ENCODE measurements at places on chromosomes 12 and 14.

DNA sequence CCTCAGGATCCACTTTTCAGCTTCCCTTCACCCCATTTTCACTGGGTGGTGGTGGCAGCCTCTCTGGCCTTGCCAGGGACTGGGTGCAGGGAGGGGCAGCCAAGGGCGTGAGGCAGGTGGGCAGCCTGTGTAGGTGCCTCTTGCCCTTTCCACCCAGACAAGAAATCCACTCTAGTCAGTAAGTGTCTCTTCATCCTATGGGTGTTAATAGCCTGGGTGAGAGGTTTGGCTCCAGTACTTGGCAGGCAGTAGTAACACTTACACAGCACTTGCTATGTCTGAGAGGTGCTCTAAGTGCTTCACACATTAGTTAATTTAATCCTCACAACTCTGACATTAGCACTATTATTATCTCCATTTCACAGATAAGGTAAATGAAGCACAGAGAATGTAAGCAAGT is 171.9 kb downstream of the EMP1 start:
- no peak for DNase-seq

- no peak for DNase-seq
These were observed 182.3 kb downstream of the SLC41A2 start for GRCh38 chr12:104775731-104776231.

- DNase-seq, result no peak
These were observed 1013.1 kb upstream of the TMEM132C start for GRCh38 chr12:127253797-127254327.

- DNase-seq, result no peak
These were observed 617.5 kb downstream of the VRK1 start for GRCh38 chr14:97414718-97415098.

GRCh38 chr12:124861492-124861891 is 2.2 kb downstream of the SCARB1 start:
- DNase-seq, result peak; percentile 85

GRCh38 chr12:105235281-105235731 is 668 bp downstream of the APPL2 start:
- peak; percentile 47 for DNase-seq

GRCh38 chr14:82951171-82951570 is 1417.5 kb upstream of the SEL1L start:
- DNase-seq, result no peak

GRCh38 chr12:21456291-21456780 is 18.9 kb downstream of the PYROXD1 start:
- DNase-seq, result no peak

DNA sequence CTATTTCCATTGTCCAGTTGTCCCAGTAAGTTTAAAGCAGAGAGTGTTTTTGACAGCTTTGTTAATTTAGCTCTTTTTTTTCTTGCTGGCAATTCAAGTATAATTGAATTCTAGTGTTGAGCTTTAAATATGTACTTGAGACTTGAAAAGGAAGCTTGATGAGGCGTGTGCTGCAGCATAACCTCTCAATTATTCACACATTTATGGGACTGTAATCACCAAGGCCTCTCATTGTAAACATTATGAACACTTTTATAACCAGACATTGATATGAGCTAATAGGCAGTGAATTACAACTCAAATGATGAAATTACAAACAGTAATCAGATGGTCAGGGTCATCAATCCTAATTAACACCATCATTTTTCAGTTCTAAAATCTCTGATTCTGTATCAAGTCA is 378.0 kb upstream of the DDHD1 start:
- DNase-seq, result no peak

- no peak for DNase-seq
These were observed 155.7 kb upstream of the BTG1 start for GRCh38 chr12:92301356-92301755.

- no peak for DNase-seq
These were observed 355.2 kb downstream of the PCNX1 start for GRCh38 chr14:71262441-71262840.

DNA sequence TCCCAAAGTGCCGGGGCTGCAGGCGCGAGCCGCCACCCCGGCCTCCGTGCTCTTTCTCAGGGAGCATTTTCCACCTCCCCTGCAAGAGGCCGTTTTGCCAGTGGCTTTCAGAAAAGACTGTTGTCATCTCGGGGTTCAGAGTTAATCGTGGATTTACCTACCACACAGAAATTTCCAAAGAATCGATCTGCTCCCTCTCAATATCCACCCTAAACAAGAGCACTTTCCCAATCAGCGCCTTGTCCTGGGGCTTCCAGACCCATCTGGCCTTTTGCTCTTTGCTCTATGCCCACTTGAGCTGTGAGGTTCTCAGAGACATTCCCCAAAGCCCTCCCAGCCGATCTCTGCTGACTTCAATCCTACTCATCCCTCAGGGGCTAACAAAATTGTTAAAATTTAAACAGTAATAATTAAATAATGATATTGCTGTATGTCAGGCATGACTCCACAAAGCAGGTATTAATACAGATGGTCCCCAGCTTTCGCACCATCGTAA is 86.6 kb downstream of the NINJ2 start:
- no peak for DNase-seq

DNA sequence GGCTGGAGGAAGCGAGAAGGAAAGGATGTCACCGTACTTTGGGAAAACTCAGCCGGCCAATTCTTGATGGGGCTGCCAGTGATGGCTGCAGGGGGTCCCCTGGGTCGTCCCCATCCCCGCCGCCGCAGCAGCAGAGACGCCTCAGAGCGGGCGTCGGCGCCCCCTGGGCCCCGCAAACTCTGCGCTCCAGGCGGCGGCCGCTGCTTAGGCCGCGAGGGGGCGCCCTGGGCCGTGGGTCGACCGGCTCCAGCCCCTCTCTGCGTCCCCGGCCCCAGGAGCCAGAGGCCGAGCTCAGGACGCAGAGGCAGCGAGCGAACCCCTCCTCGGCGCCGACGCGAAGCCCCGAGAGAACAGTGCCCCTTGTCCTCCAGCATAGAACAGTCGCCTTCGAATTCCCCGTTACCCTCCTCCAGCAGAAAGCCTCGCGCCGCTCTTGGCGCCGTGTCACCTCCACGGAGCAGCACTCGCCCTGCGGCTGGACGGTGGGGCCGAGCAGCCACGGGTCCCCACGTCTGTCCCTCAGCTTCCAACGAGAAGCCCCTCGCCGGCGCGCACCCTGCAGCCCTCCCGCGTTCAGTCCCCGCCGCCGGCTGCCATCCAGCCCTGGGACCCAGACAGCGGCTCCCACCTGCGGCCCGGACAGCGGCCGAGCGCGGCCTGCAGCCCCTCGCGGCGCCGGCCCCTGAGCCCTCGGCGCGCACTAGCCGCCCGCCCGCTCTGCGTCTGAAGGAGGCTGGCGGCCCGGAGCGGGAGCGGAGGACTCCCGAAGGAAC is 106.6 kb downstream of the PRICKLE1 start:
- DNase-seq, result peak; percentile 60

- no peak for DNase-seq
These were observed 1.1 kb upstream of the TM9SF1 start for GRCh38 chr14:24196071-24197055.

GRCh38 chr12:101570047-101570446 is 24.7 kb upstream of the MYBPC1 start:
- peak; percentile 38 for DNase-seq

DNA sequence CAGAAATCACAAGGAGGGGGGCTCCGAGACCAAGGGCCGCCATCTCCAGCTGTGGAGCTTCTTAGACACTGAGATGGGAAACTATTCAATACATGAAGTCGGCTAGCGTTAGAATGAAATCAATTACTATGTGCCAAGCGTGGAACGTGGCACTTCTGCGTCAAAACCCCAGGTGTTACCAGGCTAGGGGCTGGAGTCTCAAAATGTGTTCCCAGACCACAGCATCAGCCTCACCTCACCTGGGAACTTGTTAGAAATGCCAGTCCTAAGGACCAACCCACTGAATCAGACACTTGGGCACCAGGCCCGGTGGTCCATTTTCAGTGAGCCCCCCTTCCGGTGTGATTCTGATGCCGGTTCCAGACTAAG is 5.0 kb upstream of the SETD1B start:
- DNase-seq, result no peak

GRCh38 chr12:69872804-69873203 is 47.8 kb downstream of the MYRFL start:
- no peak for DNase-seq

- no peak for DNase-seq
These were observed 9.8 kb upstream of the SSTR1 start for GRCh38 chr14:38197784-38198335.

DNA sequence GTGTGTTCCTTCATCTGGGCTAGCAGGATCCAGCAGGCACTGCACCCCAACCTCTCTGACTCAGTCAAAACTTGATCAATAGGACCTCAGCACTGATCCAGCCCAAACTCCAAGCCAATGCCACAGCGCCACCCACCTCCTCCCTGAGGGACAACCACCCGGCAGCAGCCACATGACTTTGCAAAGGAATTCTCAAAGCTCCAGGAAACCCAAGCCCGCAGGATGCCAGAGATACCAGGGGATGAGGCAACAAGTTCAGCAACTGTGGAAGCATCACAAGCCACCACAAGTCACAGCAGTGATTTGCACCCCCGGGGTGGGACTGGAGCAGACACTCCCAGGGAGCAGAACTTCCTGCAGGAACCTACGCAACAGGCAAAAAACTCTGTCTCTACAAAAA is 37.3 kb downstream of the ACTN1 start:
- DNase-seq, result no peak

DNA sequence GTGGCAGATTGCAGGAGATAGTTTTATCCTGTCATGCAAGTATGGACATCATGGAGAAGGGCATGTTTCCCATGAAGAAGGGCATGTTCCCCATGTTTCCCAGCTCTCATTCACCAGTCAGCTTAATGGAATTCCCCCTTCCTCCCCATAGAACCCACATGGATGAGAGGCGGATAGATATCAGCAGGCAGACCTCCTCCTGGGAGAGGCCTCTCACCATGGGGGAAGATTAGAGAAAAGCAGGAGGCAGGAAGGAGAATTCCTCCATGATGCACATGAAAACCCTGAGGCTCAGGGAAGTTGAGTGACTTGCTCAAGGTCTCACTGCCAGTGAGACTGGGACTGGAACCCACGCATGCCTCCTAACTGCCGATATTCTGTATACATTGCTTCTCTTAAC is 92.9 kb upstream of the FOXN3 start:
- DNase-seq, result no peak

GRCh38 chr12:104909761-104910160 is 48.3 kb downstream of the SLC41A2 start:
- DNase-seq, result no peak

DNA sequence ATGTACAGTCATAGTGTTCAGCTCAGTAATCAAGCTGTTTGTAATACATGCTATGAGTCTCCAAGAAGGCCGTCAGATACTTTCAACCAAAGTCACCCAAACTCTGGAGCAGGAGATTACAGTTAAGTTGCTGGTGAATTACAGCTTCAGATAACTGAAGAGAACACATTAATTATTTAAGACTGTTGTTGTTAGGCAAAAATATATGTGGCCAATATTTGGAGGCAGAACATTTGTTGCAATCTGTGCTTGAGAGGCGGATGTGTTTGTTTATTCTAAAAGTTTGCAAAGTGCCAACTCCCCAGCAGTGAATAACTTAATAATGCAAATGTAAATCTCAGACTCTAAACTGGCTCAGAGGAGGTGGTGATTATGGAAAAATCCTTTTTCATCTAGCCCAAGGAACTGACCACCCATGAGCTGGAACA is 300.7 kb upstream of the TBX3 start:
- DNase-seq, result no peak
